ENCODE measurements at places on chromosomes 5 and 9.

- DNase-seq = no peak
Measured at GRCh38 chr5:32625547-32625946, 40.2 kb downstream of the SUB1 start.

DNA sequence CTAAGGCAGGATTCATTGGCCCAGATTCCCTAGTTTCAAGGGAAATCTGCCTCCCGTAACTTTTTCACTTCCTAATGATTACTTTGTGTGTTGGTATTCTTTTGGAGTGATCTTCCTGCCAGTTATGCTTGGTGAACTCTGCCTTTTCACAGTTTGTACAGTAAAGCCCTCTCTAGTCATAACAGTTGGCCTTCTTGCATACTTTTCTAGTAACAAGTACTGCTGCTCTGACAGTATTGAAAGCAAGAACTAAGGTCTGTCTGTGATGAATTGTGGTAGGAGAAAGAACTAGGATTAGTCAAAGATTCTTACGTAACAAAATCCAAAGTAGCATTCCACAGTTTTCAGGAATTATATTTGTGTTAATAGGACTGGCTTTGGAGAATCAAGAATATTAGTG is 1457.2 kb upstream of the WWC1 start:
- no peak for DNase-seq

DNA sequence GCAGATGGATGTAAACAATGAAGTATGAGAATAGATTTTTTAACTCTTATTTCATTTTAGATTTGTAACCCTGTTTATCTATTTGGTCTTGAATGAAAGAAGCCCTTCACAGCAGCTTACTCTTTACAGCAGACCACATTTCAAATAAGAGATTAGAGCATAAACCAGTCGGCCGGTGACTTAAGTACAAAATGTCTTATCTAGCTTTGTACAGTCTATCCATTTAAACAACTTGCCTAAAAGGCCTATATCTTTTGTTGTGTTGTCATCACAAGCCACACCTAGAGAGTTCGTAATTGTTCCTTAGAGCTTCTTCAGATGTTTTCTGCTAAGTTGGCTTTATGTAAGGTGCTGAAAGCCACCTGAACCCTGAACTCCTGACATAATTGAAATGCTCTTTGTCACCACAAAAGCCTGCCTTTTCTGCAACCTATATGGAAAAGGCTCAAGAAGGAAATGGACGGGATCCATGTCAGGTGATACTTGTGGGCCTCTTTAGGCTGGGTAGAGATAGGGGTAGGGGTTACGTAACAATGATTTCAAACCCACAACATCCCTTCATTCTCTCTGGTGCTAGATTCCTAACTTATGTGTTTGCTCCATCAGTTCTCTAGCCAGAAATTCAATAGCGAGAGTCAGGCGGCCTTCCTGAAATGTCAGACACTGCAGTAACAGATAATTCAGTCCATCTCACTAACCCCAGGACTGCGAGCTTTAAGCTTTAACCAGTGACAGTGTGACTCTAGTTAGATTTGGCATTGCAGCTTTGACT is 162.5 kb downstream of the CD180 start:
- DNase-seq = no peak

- DNase-seq = no peak
Measured at GRCh38 chr9:108772301-108772894, 83.4 kb downstream of the ACTL7B start.

- DNase-seq = no peak
Measured at GRCh38 chr5:140677947-140678346, 4.6 kb upstream of the DND1 start.

GRCh38 chr5:98205691-98206461 is 567.6 kb upstream of the RGMB start:
- DNase-seq = no peak

DNA sequence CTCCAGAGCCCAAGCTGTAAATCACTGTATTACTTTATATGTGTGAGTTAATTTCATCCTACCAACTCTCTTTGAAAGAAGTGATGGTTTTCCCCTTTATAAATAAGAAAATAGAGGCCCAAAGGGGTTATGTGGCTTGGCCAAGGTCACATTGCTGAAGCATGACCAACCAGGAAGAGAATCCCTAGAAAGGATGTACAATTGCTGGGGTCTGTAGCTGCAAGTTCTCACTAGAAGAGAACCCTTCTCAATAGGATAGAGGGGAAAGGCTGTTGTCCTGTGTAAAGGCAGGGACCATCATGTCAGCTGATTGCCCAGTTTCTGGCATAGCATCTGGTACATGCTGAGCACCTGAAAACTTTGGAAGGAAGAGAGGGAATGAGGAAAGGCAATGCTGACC is 39.0 kb upstream of the FAT2 start:
- DNase-seq = no peak

GRCh38 chr9:120612218-120612617 is 32.3 kb upstream of the CDK5RAP2 start:
- no peak for DNase-seq

GRCh38 chr5:104526866-104527265 is 964.3 kb upstream of the NUDT12 start:
- DNase-seq = no peak

DNA sequence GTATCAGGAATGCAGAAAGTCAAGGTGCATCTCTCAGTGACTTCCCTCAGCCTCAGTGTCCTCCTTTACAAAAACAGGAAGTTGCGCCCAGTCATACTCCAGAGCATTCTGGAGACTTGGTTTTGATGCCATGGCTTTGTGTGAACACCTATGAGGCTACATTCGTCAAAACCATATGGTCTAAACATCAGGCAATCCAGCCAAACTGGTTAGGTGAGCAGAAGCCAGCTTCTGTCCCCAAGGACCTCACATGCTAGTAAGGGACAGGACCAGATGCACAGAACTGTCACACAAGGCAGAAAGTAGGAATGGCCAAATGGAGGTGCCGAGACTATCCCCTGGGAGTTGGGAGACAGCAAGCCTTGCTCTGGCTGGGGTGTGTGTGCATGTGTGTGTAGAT is 217.2 kb downstream of the MELK start:
- DNase-seq = no peak

- no peak for DNase-seq
Measured at GRCh38 chr9:130211548-130212226, 39.5 kb downstream of the NCS1 start.

DNA sequence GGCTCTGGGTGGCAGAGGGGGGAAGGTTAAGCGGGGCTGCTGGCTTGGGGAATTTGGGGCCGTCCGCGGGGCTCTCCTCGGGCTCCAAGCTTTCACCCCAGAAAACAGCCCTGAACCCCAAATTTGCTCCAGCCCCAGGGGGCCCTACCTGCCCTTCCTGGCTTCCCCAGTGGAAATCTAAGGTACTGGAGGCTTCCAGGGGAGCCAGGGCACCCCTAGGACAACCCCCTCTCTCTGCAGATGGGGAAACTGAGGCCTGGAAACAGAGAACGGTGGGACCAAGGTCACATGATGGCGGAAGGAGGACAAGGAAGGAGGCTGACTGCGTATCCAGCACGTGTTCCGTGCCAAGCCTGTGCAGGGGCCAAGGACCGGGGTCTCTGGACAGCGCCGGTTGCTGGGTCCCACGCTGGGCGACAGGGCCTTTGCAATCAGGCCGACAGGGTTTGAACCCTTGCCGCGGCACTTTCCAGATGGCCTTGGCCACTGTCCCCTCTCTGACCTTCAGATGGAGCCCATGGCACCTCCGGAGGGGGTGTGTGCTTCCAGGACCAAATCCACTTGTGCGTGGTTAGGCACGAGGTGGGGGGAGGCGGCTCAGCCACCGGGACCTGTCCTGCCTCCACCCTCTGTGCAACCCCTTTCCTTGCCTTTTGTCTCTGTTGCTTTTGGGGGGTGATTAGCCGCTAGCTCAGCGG is 183.1 kb downstream of the C9orf50 start:
- DNase-seq = no peak

DNA sequence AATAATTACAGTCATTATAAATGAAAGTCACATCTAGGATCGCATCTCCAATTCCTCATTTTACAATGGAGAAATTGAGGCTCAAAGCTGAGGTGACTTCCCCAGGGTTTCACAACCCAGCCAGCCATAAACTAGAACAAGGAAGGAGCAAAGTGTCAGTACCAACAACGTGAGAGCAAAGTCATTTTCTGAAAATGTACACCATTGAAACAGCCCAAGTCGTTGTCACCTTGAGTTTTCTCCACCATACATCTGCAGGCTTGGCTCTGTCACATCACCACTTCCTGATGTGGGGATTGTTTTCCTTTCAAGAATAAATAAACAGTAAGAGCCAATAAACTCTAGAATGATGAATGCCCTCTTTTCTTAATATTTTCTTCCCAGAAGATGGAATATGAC is 184.5 kb upstream of the PTGER4 start:
- DNase-seq = no peak

- DNase-seq = no peak
Measured at GRCh38 chr5:135843571-135844337, 9.3 kb downstream of the SLC25A48 start.

DNA sequence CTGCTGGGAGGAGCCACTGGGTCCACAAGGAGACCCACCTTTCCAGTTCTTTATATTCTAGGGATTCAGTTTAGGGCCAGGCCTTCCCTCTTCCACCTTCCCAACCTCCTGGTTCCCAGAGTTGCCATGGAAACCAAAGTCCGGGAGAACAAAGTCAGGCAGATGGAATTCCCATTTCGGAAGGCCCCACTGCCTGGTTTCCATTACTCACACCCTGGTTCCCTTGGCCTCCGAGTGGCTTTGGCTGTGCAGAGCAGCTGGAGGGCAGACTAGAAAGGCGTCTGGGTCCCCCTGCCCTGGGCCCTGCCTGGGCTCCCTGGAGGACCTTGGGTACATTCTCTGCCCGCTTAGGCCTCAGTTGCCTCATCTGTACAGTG is 136.1 kb downstream of the RGS3 start:
- no peak for DNase-seq

DNA sequence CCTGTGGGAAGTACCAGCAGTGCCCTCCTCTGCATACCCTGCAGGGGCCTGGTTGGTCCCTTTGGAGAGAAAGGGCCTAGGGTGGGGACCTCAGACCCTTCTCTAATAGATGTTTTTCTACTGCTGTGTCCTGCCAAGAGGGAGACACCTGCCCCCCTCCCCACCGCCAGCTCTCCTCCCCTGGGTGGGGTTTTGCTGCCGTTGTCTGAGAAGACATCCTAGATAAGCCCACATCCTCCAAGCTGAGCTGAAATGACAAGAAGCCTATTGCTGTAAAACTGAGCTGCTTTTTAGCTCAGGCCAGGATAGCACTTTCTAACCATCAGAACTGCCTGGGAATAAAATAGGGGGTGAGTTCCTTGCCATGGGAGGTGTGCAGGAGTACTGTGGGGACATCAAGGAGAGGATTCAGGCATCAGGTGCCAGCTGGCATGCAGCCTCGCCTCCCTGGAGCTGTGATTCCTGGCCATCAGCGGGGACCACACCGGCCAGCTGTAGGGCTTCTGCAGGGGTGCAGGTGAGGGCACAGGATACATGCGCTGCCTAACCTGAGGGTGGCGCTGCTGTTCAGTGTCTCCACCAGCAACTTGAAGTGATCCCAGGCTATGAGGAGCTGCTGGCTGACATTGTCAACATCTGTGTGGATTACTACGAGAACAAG is 37.9 kb downstream of the CYFIP2 start:
- DNase-seq = no peak

DNA sequence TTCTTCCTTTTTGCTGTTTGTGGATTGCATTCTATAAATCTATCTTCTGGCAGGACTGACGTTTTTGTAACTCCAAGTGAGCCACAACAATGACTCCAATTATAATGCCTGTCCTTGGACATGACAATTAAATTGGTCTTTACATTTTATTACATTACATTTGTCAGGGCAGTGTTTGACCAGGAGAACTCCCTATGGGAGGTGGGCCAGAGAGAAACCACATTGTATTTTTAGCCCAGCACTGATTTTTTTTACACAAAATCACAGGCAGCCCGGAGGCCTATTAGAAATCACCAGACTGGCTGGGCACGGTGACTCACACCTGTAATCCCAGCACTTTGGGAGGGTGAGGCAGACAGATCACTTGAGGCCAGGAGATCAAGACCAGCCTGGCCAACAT is 99.1 kb upstream of the SMC5 start:
- DNase-seq = no peak

- DNase-seq = no peak
Measured at GRCh38 chr5:138508958-138509357, 34.1 kb downstream of the ETF1 start.
